Stimulated activated CD4-positive, alpha-beta T cell treated with anti-CD3 and anti-CD28 coated beads, Interleukin-4, amount 100 ng/mL, for 1 hour (primary cell): ENCODE measurements at places on chromosomes 12 and 14.

DNA sequence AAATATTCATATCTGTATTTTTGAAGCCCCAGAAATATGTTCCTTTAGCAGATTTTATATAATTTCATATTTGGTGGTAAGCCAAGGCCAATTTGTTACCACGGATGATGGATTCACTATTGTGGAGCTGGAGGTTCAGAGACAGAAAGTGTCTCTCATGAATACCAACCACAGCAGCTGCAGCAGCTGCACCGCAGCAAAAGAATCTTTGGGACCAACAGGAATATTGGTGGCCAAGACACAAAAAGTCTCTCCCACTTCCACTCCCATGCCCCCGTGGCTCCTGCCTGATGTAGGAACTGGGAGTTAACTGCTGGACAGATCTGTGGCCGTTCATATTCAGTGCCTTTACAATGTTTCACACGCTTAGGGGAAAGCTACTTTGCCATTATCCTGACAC, 155.3 kb downstream of the ADAMTS20 start:
- no peak for DNase-seq

DNA sequence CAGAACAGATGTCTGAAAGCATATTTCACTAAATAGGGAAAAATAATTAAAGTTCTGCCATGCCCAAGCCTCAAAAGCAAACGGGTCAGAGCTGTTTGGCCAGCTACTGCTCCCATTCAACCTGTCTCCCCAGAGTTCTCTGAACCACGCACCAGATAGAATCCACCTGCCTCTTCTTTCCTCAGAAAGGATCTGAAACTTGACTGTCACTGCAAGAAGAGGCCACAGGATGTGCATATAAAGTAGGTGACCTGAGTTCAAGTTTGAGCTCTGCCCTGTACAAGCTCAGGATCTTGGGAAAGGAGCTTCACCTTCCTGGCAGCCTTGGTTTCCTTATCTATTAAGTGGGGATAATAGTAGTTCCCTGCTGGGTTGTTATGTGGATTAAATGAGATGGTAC, 91.8 kb downstream of the NUAK1 start:
- no peak for DNase-seq

- no peak for DNase-seq
These were observed 442.6 kb downstream of the GXYLT1 start for GRCh38 chr12:41701943-41702601.

DNA sequence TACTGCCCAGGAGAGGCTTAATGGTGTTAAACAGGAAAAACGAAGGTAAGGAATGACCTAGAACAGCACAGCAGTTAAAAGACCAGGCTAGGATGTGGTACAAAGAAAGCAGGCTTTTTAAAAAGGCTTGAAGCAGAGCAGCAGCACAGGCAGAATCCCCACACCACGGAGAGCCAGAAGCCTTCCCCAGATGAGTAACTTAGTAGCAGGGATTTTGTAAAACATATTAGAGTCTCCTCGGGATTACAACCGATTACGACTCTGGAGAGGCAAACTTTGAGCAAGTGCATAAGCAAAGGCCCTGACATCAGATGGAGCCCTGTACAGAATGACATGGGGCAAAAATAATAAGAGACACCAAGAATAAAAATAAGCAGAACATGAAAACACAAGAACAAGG, 37.1 kb upstream of the DHRS4 start:
- DNase-seq = no peak

GRCh38 chr12:122871851-122872780, 23.8 kb downstream of the VPS37B start:
- DNase-seq = peak; percentile 54

DNA sequence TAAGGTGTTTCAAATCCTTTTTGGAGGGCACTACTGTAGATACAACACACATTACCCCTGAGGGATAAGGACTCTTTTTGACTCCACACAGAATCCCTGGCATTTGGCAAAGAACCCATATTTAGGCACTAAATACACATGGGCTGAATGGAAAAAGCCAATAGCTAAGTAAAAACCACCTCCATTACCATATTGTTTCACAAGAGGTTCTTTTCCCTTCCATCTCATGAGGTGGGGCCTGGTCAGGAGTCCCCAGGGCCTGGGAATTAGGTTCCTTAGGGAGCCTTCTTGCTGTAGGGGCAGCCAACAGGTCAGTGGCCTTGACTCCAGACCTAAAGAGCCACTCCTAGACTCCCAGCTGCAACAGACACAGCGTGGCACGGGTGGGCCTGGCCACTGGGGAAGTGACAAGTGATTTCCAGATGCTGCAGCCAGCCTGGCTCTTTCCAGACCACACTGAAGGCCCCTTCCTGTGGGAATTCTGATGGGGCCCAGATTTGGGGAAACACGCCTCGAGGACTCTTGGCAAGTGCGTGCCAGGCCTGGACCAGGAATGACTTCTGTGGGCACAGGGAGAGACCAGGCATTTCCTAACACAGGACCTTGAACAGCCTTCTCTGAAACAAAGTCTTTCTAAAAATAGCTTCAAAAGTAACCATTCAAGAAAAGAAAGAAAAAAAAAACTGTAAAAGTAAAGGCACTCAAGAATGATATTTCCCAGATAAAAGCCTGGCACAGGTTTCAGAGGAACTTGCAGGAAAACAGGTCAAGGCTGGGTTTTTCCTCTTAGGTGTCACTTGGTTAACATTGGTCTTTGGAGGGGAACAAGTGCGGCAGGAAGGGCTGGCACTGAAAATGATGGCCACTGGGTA, 18.1 kb downstream of the SSH1 start:
- no peak for DNase-seq

- DNase-seq = no peak
These were observed 13.0 kb upstream of the FMNL3 start for GRCh38 chr12:49720214-49720613.

DNA sequence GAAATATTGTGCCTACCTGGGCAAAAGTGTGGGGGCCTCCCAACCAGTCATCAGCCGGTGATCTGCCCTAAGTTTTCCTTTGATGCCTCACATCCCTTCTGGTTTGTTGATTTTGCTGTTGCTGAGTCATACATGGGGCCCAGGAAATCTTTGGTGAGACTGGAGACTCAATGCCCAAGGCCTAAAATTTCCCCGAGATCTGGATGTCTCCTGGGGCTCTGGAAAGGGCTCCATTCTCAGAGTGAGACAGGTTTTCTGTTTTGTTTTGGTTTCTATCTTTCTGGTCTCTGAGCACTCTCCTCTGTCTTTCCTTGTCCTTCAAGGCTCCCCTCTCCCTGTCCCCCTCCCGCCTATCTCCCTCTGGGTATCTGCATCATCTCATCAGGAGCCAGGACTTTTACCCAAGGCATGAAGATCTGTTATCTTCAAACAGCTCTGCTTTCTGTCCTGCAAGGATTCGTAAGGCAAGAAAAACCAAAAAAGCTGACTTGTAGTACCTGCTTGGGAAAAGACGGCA, 152.8 kb upstream of the MAX start:
- no peak for DNase-seq

- DNase-seq = no peak
These were observed 62.3 kb downstream of the SPRING1 start for GRCh38 chr12:116675339-116676107.

- no peak for DNase-seq
These were observed 157.4 kb upstream of the CNTN1 start for GRCh38 chr12:40534828-40535227.

DNA sequence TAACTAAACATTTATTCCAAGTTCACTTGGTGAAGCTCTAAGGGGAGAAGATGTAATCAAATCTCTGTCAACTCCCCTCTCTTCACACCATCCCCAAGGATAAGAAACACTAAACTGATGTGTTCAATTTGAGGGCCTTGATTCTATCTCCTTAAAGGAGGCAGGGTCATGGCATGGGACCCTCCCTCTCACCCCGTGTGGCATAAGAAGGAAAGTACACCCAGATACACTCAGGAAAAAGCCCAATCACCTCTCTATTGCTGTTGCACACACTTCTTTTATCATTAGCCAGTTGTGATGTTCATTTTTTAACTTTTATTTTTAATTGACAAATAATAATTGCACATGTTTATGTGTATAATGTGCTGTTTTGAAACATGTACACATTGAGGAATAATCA, 35.1 kb downstream of the WASHC3 start:
- DNase-seq = no peak

GRCh38 chr12:111330800-111331752, 37.8 kb downstream of the PHETA1 start:
- no peak for DNase-seq

- DNase-seq = no peak
These were observed 4.3 kb downstream of the SPTLC2 start for GRCh38 chr14:77612011-77612620.

DNA sequence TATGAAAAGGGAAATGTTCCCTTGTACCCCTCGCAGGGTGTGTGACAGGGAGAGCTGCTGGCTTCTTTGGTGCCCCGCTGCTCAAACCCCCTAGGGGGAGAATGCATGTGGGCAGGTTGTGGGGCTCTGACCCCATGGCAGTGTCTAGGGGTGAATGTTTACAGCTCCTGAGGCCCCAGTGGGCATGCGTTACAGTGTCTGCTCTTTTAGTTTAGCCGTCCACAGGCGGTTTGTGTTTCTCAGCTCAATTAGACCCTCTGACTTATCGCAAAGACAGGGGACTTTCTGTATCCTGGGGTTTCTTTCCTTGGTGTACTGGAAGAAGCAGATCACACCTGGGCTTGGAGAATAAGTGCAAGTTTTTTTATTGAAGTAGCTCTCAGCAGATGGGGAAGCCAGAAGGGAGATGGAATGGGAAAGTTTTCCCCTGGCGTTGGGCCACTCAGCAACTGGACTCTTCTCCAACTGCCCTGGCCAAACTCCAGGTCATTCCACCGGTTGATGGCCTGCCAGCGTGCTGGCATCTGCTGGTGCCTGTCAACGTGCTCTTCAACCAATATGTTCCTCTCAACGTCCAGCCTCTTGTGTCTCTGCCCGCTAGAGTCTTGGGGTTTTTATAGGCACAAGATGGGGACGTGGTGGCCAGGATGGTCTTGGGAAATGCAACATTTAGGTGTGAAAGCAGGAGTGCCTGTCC, 720.9 kb downstream of the FSCB start:
- no peak for DNase-seq

DNA sequence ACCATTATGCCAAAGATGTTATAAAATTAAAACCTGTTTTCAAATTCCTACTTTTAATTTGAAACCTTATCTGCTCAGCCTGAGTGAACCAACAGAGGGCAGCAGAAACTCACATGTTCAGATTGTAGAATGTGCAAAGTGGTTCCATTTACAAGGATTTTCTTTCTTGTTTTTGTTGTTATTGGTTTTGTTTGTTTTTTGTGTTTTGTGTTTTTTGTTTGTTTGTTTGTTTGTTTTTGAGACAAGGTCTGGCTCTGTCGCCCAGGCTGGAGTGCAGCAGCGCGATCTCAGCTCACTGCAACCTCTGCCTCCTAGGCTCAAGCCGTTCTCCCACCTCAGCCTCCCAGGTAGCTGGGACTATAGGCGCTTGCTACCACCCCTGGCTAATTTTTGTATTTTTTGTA, 22.8 kb upstream of the GARIN2 start:
- peak; percentile 15 for DNase-seq

DNA sequence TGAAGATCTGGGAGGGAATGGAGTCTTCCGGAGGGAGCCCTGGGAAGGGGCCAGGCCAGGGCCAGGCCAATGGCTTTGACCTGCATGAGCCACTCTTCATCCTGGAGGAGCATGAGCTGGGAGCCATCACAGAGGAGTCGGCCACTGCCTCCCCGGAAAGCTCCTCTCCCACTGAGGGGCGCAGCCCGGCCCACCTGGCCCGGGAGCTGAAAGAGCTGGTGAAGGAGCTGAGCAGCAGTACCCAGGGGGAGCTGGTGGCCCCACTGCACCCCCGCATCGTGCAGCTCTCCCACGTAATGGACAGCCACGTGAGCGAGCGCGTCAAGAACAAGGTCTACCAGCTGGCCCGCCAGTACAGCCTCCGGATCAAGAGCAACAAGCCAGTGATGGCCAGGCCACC, 37.7 kb downstream of the PLEKHG3 start:
- no peak for DNase-seq

DNA sequence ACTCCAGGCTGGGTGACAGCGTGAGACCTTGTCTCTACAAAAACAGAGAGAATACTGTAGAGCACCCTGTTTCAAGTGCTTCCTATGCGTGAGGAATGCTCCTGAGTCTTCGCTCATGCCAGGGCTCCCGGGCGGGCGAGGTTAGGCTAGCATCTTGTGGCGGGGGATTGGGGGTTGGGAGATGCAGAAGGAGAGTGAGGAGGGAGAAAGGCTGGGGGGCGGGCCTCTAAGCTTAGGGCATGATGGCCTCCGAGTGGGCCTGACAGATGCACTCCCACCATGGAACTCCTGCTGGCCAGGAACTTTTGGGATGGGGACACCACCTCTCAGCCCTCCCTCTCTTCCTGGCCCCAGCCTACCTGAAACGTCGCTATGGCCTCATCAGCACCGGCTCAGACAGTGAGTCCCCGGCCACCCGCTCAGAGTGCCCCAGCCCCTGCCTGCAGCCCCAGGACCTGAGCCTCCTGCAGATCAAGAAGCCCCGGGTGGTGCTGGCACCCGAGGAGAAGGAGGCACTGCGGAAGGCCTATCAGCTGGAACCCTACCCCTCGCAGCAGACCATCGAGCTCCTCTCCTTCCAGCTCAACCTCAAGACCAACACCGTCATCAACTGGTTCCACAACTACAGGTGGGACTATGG, 27.3 kb downstream of the PHETA1 start:
- no peak for DNase-seq

DNA sequence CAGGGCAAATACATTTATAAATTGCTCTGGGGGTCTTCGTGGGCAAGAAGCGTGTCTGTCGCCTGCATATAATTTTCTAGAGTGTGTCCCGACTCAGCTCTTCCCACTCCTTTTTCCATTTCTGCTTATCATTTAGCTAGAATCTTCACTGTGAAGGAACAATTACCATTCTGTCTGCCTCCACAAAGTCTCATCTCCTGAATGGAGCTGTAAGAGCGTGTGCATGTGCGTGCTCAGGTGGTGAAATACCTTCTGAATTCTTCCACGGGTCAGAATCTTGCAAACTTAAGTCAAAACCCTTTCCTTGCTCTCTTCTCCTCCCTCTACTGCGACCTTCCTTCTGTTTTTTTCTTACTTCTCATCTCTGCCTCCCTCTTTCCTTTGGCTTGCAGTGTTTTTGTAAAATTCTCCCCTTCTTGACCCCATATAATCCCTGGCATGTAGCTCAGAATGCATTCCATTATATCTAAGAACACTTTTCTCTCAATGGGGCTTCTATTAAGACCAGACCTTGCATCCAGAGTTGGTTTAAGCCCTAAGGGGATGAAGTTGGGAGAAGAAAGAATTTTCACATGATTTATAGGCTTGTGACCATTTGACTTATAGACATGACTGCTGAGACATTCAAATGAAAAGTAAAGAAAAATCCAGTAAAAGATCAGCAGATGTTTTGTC, 25.0 kb upstream of the GSG1 start:
- DNase-seq = no peak

DNA sequence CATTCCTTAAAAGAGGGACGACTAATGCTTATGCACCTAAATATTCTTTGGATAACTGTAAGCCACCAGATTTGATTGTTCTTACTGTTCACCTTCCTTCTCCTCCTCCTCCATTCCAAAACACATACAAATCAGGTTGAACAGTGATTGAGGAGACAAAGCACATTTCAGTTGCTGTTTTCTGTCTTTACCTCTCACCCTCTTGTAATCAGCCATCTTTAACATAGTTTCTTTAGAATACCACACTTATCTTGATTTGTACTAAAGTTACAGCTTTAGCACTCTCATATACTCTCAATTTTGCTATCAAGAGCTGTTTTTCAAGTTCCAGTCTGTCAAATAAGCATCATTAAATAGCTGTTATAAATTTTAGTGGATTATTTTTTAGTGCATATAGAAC, 338.3 kb upstream of the RGS6 start:
- no peak for DNase-seq

- DNase-seq = no peak
These were observed 93.5 kb downstream of the PLEKHA5 start for GRCh38 chr12:19223018-19223417.
